ENCODE measurements at places on chromosomes 3 and 15.

DNA sequence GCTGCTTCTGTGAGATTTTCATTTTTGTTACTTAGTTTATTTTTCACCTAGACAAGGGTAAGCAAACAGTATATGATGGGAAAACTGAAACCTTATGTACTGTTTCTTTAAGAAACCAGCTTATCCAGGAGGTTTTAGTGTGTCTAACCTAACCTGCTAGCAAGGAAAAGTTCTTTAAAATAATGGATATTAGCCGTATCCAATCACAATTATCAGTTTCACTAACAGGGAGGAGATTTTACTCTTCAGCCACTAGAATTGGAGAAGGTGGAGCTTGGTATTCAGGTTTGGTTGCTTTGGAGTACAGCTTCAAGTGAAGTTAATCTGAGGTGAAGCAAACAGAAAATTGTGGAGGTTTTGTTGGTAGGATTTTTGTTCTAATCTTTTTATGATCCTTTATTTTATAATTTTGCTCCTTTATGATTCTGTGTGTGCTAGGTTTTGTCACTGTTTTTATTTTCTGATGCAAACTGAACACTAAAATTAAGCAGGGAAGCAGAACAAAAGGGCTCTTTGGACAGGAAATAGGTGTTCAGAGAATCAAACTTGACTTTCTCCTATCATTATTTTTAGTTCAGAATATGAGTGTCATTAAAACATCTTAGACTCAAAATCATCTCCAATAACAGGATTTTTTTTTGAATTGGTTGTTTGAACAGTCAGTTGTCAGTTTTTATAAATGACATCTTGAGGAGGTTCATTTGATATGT lies 13.0 kb downstream of the ZFAND6 start:
- H3K27ac ChIP-seq, result no peak overlapping the region
- DNase-seq, result no peak
- no peaks in the 10 kb centered on the region for H3K27me3 ChIP-seq
- no peaks in the 10 kb centered on the region for H3K36me3 ChIP-seq
- H3K4me3 ChIP-seq, result peak overlapping the region; percentile 35
- peaks cover 62% of the 10 kb centered on the region for H3K4me1 ChIP-seq

- H3K4me1 ChIP-seq, result peaks cover 76% of the 10 kb centered on the region
- no peak for DNase-seq
- H3K36me3 ChIP-seq, result no peaks in the 10 kb centered on the region
- H3K27ac ChIP-seq, result peak overlapping the region; percentile 98
- H3K27me3 ChIP-seq, result no peaks in the 10 kb centered on the region
- H3K4me3 ChIP-seq, result peak overlapping the region; percentile 94
These were observed 4.7 kb downstream of the BHLHE40 start for GRCh38 chr3:4983739-4984510.

- H3K4me3 ChIP-seq, result no peak overlapping the region
- DNase-seq, result no peak
- H3K36me3 ChIP-seq, result no peaks in the 10 kb centered on the region
- no peak overlapping the region for H3K27ac ChIP-seq
- no peaks in the 10 kb centered on the region for H3K4me1 ChIP-seq
- H3K27me3 ChIP-seq, result no peaks in the 10 kb centered on the region
These were observed 166.0 kb downstream of the ARRDC4 start for GRCh38 chr15:98126326-98127085.

DNA sequence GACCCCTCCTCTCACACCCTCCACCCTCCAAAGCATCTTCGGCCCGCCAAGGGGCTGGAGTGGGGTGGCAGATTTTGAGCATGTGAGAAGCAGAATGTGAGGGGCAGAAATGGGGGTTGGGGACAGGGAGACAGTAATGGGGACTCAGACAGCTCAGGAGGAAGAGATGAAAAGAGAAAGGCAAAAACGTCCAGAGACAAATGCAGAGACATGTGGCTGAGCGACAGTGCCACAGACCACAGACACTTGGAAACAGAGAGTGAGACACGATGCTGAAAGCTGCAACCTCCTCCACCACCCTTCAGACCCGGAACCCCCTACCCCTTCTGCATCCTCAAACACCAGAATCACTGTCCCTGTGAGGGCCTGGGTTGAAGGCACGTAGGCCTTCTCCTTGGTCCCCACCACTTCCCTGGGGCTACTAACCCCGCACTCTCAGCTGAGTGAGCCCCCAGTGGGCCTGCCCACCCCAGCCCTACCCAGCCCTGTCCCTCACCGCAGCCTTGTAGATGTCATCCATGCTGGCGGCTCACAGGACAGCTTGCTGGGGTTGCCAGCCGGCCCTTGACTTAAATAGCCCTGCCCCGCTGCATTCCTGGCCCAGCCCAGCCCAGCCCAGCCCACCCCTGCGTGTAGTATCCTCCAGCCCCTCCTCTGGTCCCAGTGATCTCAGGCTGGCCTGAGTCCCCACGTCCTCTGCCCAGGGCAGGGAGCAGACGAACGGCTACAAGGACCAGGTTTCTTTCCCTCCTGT lies at the start of gene TNNC1:
Gene TNNC1, minus strand, starts transcription at position 546 of the 754 bp plus-strand sequence. Its CDS starts 26 bp downstream, at position 520.
- peak within 1 kb of the TSS; percentile 93 for H3K27ac ChIP-seq
- peak within 1 kb of the TSS; percentile 96 for H3K4me3 ChIP-seq
- peaks cover 16% of the 10 kb centered on the region for H3K36me3 ChIP-seq

DNA sequence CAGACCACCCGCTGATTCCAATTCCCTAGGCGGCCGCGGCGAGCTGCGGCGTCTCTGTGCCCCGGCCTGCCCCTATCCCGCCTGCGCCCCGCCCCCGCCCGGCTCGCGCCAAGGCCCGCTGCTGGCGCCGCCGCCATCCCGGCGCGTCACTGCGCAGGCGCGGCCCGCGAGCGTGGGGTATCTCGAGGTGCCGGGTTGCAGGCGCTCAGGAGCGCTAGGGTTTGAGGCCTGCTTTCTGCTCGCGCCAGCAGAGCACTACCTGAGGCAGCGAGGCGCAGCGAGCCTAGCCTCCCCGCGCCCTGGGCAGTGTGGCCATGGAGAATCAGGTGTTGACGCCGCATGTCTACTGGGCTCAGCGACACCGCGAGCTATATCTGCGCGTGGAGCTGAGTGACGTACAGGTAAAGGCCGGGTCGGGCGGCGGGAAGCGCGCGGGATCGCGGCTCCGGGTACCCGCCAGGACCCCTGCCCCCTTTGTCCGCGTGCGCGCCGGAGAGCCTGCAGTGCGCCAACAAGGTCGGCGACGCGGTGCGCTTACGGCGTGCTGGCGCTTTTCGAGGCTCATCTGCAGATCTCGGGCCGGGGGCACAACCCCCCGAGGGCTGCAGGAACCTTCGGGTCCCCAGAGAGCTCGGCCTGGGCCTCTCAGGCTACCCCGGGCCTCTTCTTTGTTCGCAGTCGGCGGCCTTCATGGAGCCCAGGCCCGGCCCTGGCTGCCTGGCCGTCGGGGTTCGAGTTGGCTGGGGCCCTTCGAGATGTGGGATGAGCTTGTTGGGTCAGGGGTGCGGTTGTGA lies at the start of gene HACD3:
Gene HACD3, plus strand, starts transcription at position 146 of the 794 bp plus-strand sequence. Its CDS starts 169 bp downstream, at position 315.
- peak within 1 kb of the TSS; percentile 80 for H3K27ac ChIP-seq
- H3K36me3 ChIP-seq, result no peaks in the 10 kb centered on the region
- no peaks in the 10 kb centered on the region for H3K27me3 ChIP-seq
- peak within 1 kb of the TSS; percentile 71 for H3K4me3 ChIP-seq
- peak; percentile 93 for DNase-seq

- no peak overlapping the region for H3K27ac ChIP-seq
- no peaks in the 10 kb centered on the region for H3K36me3 ChIP-seq
- no peaks in the 10 kb centered on the region for H3K27me3 ChIP-seq
- no peak for DNase-seq
- H3K4me3 ChIP-seq, result no peak overlapping the region
These were observed 4.8 kb downstream of the PLCB2 start for GRCh38 chr15:40302981-40303380.

DNA sequence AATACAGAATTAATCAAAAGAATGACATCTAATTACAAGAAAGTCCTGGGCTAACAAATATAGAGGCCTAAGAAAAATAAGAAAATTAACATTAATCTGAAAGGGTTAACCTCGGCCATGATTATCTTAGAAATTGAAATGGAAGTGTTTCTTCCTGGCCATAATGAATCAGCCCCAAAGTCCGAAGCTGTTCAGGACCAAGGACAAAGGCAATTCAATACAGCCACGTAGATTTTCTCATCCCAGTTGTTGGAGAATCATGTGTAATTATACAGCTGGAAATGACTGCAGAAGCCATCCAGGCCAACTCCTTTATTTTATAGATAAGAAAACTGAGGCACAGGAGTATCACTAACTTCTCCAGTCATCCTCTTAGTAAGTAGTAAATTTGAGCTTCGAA lies 38.0 kb upstream of the GBE1 start:
- no peaks in the 10 kb centered on the region for H3K36me3 ChIP-seq
- no peak for DNase-seq
- H3K4me1 ChIP-seq, result no peaks in the 10 kb centered on the region
- H3K27ac ChIP-seq, result no peak overlapping the region

GRCh38 chr3:168085491-168086119 lies 10.1 kb downstream of the GOLIM4 start:
- no peak overlapping the region for H3K4me3 ChIP-seq
- no peak for DNase-seq
- H3K27me3 ChIP-seq, result no peaks in the 10 kb centered on the region

DNA sequence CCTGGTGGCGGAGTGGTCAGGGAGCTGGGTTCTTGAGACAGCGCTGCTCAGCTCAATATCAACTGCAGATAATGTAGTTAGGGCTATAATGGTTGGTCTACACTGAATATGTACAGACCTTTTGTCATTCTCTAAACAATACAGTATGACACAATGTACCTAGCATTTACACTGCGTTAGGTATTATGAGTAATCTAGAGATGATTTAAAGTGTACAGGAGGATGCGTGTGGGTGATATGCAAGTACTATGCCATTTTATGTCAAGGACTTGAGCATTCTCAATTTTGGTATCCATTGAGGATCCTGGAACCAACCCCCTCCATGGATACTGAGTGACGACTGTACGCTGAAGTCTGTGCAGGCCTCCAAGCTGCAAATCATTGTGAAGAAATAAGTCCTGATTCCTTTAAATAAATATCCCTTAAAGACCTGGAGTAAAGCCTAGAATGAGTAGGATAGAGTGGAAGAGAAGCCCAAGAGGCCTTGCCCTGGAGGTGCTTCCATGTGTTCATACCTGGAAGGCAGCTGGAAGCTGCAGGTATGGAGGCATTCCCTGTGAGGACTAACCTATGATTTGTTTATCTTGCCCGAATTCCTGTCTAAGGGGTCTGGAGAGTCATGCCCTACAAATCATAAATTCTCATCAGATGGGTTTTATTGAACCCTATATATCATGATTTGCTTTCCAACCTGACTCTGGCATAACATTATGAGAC lies 15.7 kb upstream of the RTP1 start:
- no peak overlapping the region for H3K27ac ChIP-seq
- H3K36me3 ChIP-seq, result no peaks in the 10 kb centered on the region
- no peak overlapping the region for H3K4me3 ChIP-seq
- no peak for DNase-seq
- H3K4me1 ChIP-seq, result peaks cover 6% of the 10 kb centered on the region

- no peaks in the 10 kb centered on the region for H3K36me3 ChIP-seq
- no peak overlapping the region for H3K27ac ChIP-seq
- no peaks in the 10 kb centered on the region for H3K4me1 ChIP-seq
- H3K4me3 ChIP-seq, result no peak overlapping the region
These were observed 276.4 kb downstream of the POLQ start for GRCh38 chr3:121269389-121269788.

All from esophagus muscularis mucosa (tissue), 4 donors.